ENCODE measurements at places on chromosomes 1 and 21. TPM values are rescaled to one million over a fixed set of nuclear protein-coding genes. Genes with fewer than 3 reads are reported as not detected.

C8B gene
- polyA plus RNA-seq: not detected

ATP1B1 gene
- polyA plus RNA-seq: 21.4 TPM

RASSF5 gene
- polyA plus RNA-seq: 5.9 TPM

EPB41 gene
- polyA plus RNA-seq: 8.4 TPM

KRTAP19-3 gene
- polyA plus RNA-seq: not detected

RBM11 gene
- polyA plus RNA-seq: not detected

YIPF1 gene
- polyA plus RNA-seq: 16.0 TPM

CRP gene
- not detected for polyA plus RNA-seq

HES2 gene
- 1.5 TPM for polyA plus RNA-seq

KCNJ9 gene
- 0.11 TPM for polyA plus RNA-seq

TNFRSF8 gene
- polyA plus RNA-seq: 0.15 TPM

FMO2 gene
- 1.5 TPM for polyA plus RNA-seq

DNA sequence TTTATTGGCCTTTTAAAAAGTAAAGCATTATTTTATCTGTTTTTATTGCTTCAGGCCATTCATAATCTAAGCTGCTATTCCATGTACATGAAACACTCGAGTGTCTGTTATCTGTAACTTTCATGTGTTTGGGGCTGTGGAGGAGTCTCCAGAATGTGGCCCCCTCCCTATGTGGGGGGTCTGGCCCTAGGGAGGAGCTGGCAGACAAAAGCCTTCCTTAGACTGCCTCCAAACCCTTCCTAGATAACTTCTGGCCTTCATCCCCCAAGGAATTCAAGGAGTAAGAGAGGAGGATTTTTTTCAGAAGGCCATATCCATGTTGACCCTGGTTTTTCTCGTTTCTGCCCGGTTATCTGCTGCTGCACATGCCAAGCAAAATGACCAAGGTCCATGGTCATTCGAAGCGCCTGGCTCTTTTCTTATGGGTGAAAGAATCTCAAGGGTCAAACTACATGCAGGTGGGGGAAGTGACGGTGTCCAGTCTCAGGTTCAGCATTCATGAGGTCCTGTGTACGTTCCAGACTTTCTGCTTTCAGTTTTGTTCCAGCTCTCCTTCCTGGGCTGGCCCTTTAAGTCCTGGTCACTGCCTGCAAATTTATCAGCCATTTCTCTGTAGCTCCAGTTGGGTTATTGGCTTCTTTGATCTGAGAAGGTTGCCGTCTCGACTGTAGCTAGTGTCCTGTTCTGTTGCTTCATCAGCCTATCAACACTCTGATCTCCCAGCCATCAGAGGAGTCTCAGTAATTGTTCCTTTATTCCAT is 8.3 kb downstream of the TENT5C start:
- no peak for DNase-seq

DNA sequence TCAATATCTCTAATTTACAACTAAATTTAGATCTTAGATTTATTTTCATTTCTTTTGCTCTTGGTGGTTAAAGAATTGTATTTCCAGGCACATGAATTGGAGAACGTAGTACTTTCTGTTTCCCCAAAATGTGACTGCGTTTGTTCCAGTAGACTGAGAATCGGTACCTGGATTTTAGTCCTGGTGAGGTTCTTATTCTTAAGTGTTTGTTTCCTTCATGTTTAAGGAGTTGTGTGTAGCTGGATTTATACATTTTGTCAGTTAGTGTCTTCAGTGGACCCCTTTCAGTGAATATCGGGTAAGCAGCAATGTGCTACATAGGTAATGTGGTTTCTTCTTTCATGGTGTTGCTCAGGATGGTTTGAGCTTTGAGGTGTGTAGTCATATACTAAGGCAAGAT is 6.8 kb downstream of the MIER1 start:
- DNase-seq: no peak

- DNase-seq: no peak
Measured at GRCh38 chr1:84265867-84266266, 35.6 kb upstream of the SAMD13 start.

DNA sequence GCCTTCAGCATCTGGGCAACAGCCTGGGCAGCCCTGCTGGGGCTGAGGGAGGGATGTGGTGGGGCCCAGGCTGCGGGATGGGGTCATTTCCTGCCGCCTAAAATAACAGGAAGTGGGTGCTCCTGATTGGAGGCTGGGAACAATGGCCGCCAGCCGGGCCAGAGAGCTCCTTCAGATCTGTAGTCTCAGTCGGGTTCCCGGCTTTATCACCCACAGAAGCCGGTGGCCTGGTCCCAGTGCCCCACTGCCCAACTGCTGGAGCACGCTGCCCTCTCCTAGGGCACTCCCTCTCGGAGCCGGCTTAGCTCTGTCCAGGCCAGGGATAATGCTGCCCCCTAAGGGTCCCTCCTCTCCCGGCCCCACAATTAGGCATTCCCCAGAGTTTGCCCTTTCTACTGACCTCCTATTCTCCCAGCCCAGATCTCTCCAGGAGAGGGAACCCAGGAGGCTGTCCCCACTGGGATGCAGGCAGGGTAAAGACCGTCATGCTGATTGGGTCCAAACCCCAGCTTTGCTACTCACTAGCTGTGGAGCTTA is 5.1 kb downstream of the MAP7D1 start:
- DNase-seq: peak; percentile 33

- DNase-seq: peak; percentile 95
Measured at GRCh38 chr1:61448914-61449313, 276.0 kb downstream of the TM2D1 start.

GRCh38 chr1:18817316-18817715 is 42.1 kb downstream of the TAS1R2 start:
- no peak for DNase-seq

DNA sequence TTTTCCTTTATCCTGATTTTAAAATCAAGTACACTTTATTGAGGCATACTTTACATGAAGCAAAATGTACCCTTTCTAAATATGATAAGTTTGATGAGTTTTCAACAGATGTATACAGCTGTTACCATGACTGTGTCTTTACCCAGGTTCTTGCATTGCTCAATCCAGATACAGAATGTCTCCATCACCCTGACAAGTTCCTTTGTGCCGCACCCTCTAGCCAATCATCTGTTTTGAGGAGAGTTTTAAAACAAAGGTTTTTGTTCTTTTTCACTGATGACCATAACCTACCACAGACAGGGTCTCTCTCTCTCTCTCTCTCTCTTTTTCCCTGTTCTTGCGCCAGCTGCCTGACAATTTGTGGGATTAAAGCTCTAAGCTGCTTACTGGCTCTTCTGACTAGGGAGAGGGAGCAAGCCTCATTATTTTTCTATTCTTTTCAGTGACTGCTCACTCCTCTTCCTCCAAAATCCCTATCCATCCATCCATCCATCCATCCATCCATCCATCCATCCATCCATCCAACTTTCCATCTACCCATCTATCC is 1.2 kb upstream of the KCNE1 start:
- no peak for DNase-seq

- no peak for DNase-seq
Measured at GRCh38 chr1:201748335-201748734, 80.6 kb upstream of the IPO9 start.

DNA sequence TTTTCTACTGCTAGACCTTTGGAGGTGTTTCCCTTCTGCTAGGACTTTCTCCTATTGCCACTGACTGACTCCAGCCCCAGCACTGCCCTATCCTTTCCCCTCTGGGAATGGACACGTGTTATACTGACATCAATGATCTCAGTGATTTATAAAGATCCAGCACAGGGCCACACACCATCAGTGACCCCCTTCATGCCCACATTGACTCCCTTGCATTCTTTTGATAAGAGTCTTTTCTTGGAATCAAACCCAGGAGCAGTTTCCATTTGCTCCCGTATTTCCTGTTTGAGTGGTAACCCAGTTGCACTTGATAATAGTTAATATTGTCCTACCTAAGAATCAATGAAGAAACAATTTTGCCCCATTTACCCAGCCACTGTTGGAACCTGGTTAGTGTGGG is 501.0 kb upstream of the USP24 start:
- no peak for DNase-seq

DNA sequence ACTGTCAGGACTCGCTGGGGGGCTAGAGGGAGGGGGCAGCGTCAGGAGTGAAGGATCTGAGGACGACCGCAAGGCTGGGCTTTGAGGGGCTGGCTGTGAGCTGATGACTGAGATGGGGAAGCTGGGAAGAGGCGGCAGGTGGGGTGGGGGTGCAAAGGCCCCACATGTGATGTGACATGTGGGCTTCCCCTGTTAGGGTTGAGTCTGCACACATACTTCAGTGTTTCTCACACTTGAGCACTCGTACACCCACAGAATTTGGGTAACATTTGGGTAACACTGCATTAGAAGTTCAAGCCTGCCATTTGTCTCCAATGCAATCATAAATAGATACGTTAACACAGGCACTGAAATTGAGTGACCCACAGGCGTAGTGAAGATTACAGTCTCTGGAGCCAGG is 16.2 kb downstream of the COL16A1 start:
- DNase-seq: no peak

DNA sequence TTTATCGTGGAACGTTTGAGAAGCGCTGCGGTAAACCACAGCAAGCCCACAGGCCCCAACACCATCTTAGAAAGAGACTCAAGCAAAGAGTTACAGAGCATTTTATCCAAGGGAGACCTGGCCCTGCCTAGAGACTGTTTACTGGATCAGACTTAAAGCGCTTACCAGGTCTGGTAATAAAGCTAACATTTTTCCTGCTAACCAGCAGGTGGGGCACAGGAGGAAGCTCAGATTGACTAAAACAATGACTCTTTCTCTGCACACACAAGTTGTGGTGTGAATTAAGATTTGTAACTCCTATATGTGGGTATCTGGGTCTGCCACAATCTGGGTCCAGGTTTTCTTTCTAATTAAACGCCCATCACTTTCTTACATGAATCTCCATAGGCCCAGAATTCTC is 136.5 kb upstream of the ETS2 start:
- DNase-seq: peak; percentile 56

DNA sequence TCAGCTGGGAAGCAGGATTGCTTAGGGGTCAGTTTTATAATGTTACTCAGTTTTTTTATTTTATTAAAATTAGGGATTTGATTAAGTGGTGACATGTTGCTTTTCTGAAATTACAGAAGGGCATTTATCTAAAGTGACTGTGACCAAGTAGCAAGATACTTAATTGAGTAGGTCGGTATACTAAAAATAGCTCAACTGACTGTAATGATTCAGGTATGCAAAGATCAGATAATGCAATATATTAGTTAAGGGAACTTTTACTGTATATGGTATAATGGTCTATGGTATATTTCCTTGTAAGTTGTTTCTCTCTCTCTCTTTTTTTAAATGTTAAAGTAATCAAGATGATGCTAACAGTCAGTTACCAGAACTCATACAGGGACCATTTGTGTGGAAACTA is 26.2 kb downstream of the RLF start:
- no peak for DNase-seq

DNA sequence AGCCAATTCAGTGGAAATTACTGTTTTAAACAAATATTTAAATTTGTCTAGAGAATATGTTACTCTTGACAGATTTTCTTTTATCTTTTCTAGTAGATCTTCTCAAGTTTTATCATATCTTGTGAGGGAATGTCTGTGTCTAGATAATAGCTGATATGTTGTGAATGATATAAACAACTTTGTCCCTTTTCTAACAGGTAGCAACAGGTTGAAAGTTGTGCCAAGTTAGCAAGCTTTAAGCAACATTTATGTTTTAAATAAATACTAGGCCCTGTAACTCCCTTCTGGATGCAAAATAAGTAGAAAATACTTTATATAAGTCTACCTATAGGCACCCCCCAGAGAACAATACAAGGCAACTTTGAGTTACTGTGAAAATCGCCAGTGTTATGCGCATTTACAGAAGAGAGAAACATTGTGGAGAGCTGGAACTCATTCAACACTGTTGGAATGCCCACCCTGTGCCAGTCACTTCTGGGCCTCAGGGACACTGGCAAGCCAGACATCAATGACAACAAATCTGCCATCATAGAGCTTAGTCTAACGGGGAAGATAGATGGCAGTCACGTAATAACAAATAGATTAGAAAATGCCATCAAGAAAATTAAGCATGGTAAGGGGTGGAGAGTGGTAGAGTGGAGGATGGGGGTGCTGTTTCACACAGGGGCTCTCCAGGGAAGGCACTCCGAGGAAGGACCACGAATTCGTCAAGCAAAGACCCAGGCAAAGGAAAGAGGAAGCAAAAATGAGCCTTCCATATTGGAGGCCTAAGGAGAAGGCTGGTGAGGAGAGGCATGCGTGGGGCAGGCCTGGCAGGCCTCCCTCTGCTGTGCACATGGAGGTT is 4.4 kb downstream of the MAP3K21 start:
- DNase-seq: no peak

GRCh38 chr1:223363057-223363855 is 720 bp downstream of the SUSD4 start:
- peak; percentile 39 for DNase-seq

DNA sequence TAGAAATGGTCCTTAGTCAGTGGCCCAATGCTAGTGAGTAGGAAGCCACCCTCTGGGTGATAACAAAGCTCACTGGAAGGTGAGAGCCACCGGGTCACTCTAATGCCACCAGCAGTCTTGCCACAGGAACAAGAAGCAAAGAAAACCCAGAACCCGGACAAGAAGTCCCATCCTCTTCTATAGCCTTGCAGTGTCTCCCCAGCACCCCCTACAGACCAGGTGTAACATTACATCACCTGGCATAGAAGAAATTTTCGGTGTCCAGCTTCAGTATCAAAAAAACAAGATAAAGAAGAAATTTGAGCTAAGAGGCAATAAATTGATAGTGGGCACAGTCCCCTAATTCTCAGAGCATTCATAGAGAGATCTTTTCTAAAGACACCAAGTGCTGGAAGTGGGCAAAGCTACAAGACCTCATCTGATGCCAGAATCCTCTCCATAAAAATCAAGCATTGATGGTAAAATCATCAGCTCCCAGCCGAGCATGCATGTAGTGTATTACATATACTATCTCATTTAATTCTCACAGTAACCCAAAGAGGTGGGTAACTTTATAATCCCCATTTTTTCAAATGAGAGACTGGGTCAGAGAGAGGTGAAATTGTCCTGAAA is 491.0 kb downstream of the MATN1 start:
- no peak for DNase-seq

GRCh38 chr1:145824499-145824842 is 471 bp downstream of the POLR3C start:
- DNase-seq: no peak

DNA sequence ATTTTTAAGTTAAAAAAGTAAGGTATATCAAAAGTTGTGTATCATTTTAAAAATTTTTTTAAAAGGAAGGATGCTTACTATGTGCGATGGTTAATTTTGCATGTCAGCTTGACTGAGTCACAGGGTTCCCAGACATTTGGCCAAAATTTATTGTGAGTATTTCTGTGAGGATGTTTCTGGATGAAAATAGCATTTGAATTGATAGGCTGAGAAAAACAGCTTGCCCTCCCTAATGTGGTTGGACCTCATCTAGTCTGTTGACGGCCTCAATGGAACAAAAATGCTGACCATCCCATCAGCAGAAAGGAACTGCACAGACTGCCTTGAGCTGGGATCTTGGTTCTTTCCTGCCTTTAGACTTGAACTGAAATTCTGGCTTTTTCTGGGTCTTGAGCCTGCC is 724.5 kb downstream of the NCAM2 start:
- no peak for DNase-seq

All from muscle of back (tissue), 13 donors.